ENCODE measurements at places on chromosomes 4 and X.

- no peak for DNase-seq
These were observed 9.5 kb downstream of the FRMD7 start for GRCh38 chrX:132118358-132118757.

- no peak for DNase-seq
These were observed 3.4 kb upstream of the HOPX start for GRCh38 chr4:56684320-56685050.

- no peak for DNase-seq
These were observed 142.0 kb downstream of the RTL3 start for GRCh38 chrX:78517124-78517523.

DNA sequence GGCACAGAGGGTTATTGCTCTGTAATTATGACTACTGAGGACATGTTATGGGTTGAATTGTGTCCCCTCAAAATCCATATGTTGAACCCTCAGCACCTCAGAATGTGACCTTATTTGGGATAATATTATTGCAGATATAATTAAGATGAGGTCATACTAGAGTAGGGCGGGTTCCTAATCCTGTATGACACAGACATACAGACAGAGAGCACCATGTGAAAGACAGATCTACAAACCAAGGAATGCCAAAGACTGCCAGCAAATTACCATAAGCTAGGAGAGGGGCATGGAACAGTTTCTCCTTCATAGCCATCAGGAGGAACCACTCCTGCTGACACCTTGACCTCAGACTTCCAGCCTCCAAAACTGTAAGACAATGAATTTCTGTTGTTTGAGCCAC is 115.2 kb upstream of the OTUD4 start:
- no peak for DNase-seq

DNA sequence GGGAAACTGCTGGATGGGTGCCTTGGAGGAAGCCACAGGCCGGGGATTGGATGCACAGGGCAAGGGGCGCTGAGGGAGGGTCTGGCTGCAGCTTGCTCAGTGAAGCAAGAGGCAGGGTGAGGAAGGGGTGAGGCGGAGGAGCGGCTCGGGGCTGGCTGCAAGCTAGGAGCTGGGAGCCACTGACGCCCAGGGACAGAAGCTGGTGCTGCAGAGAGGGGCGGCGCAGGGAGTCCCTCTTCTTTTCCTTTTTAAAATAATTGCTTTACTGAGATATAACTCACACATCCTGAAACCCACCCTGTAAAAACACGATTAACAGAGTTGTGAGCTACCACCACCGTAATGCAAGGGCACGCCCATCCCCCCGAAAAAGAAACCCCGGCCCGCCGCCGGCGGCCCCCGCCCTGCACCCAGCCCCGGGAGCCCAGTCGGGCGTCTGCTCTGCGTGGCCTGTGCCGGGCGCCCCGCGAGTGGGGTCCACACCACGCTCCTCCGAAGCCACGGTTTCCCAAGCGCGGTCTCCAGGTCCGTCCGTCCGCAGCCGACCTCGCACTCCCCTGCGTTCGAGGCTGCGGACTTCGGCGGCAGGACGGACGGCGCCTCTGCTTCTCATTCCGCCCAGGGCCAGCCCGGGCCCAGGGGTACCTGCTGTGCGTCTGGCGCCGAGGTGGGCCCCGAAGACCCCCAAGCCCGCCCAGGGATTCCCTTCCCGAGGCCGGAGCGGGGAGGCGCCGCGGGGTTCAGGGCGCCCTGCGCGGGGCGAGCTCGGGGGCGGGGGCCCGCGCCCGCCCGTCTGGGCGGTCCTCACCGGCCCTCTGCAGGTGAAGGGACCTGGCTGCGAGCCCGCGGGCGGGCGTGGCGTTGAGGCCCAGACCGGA is 866 bp upstream of the UVSSA start:
- DNase-seq: no peak

GRCh38 chrX:71393919-71394318 is 27.8 kb downstream of the TAF1 start:
- DNase-seq: no peak

GRCh38 chrX:55867181-55867651 is 149.7 kb downstream of the RRAGB start:
- no peak for DNase-seq
